ENCODE measurements at places on chromosomes 3 and 15.

GRCh38 chr3:44329946-44330345 lies 8.6 kb upstream of the TCAIM start:
- DNase-seq, result no peak

- no peak for DNase-seq
These were observed 75.0 kb downstream of the MAGEF1 start for GRCh38 chr3:184636741-184637316.

GRCh38 chr3:188113756-188114155 lies 40.2 kb upstream of the LPP start:
- no peak for DNase-seq

- no peak for DNase-seq
These were observed 62.6 kb upstream of the ETV5 start for GRCh38 chr3:186171521-186171920.

- DNase-seq, result no peak
These were observed 24.9 kb upstream of the FAH start for GRCh38 chr15:80127911-80128310.

- no peak for DNase-seq
These were observed 66.5 kb downstream of the MDFIC2 start for GRCh38 chr3:70245746-70246525.

DNA sequence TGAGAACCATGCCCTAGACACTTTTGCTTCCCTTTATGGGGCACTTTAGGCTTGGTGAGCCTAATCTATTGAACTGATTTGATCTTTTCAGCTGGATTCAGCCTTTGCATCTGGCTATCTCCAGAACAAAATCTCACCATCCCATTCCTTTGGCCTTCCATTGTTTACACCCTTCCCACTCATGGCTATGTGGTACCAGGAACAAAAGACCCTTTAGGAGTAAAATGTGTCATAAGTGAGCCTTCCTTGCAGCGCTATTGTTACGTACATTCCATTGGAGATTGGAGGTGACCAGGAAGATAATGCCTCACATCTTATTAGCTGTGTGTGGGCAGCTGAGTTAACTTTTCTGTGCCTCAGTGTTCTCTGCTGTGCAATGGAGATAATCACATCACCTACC lies 188.4 kb downstream of the SATB1 start:
- DNase-seq, result no peak

GRCh38 chr3:113211330-113212149 lies at the start of gene BOC:
TSS of gene BOC (plus strand) at chr3:113211557. CDS start at chr3:113249803, 38,246 bp downstream.
- peak; percentile 82 for DNase-seq

- DNase-seq, result no peak
These were observed 53.8 kb upstream of the CPB1 start for GRCh38 chr3:148773805-148774204.

DNA sequence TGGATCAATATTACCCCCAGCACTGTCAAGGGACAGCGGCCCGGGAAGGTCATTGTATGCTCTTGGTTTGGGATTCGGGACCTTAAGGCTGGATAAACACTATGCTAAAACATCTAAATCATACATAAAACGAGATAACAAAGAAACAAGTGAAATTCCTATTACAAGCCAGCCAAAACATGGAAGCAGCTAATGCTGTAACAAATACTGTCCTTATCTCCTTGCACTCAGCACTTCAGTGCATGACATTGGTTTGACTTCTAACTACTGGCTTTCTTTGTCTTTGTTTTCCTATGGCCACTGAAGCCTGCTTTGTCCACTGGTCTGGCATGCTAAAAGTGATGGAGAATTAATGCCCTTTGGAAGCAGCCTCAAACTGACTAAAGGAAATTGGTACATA lies 516.4 kb upstream of the DPH6 start:
- DNase-seq, result no peak

GRCh38 chr15:80496096-80496495 lies 91.9 kb downstream of the ARNT2 start:
- no peak for DNase-seq

DNA sequence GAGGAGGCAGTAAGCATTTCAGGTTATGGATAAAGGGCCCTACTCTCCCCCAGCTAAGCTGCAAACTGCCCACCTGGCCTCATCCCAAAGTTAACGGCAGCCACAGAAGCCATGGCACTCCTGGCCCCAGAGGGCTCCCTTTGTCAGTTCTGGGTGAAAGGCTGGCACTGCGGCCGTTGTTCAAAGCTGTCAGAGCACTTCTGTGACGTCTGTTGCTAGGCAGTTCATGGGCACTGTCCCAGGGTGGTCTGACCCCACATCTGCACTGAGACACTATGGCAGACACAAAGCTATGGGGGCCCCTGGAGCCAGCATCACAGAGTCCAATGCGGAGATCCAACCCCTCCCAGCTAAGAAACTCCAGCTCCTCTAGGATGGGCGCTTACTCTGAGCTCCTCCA lies 30.0 kb downstream of the TLE3 start:
- DNase-seq, result no peak

GRCh38 chr3:41710646-41711388 lies 251.1 kb downstream of the ULK4 start:
- no peak for DNase-seq

GRCh38 chr15:95266451-95267061 lies 1035.2 kb downstream of the MCTP2 start:
- no peak for DNase-seq

DNA sequence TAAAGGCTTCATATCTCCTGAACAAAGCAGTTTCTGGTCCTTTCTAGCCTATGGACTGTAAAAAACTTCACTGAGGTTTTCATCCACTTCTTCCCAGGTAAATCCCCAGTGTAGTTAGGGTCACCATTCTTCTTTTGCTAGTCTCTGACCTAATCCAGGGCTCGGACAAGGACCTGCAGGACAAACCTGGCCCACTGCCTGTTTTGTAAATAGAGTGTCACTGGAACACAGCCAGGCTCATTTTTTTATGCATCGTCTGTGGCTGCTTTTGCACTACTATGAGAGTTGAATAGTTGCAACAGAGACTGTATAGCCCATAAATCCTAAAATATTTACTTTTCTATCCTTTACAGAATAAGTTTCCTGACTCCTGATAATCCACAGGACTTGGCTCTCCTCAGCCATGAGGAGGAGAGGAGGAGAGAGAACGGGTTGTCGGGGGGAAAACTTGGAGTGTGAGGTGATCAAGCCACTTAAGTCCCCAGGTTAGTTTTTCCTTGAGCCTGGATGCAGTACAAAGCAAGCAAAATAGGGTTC lies 29.0 kb downstream of the CCR3 start:
- no peak for DNase-seq

GRCh38 chr15:64930019-64930652 lies 18.4 kb downstream of the ANKDD1A start:
- no peak for DNase-seq

GRCh38 chr15:29819979-29820378 lies 2.3 kb downstream of the TJP1 start:
- no peak for DNase-seq

GRCh38 chr15:78063970-78064385 lies 13.5 kb downstream of the TBC1D2B start:
- DNase-seq, result no peak

DNA sequence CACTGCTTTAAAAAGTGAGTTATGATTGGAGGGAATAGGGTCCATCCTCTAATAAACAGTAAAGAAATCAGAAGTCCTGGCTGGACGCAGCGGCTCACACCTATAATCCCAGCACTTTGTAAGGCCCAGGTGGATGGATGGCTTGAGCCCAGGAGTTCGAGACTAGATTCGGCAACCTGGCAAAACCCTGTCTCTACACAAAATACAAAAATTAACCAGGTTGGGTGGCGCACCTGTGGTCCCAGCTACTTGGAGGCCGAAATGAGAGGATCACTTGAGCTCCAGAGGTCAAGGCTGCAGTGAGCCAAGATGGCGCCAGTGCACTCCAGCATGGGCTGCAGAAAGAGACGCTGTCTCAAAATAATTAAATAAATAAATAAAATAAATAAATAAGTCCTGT lies 171.2 kb downstream of the POTEB3 start:
- DNase-seq, result no peak

GRCh38 chr3:120369037-120369467 lies 19.9 kb upstream of the LRRC58 start:
- DNase-seq, result no peak

DNA sequence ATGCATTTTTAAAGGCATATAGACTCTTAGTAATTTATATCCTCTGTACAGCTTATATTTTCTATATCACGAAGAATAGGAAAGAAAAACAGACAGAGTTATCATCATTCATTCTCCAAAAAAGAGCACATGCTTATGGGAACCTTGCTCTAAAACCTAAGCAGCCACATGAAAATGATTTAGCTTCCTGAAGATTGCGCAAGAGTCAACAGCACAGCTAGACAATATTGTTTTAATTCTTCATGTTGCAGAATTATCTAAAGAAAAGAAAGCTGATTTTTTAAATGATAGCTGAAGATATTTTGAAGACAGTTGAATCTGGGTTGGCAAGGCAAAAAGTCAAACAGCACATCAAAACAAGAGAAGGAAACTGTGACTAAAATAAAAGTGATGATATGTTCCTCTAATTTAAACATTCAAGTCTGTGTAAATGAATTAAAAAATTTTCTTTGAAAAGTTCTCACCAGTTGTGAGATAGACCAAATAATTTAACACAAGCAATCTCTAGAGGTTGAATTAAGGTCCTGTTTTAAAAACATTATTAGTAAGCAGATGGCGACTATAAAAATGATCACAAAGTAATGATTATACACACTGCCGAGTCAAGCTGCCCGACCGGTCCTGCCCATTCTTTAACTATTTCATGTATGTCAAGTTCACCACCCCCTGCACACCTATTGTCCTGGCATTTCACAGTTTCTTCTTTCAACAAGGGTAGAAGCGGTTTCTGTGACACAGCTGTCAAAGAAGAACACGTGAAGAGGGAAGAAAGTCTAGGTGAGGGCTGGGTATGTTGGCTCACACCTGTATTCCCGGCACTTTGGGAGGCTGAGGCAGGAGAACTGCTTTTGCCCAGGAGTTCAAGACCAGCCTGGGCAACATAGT lies 74.2 kb upstream of the BHLHE40 start:
- no peak for DNase-seq

- DNase-seq, result no peak
These were observed 40.2 kb downstream of the TRANK1 start for GRCh38 chr3:36904641-36905040.

GRCh38 chr3:30356866-30357753 lies 249.3 kb upstream of the TGFBR2 start:
- no peak for DNase-seq

- DNase-seq, result no peak
These were observed 17.4 kb downstream of the HEMK1 start for GRCh38 chr3:50586763-50587070.

DNA sequence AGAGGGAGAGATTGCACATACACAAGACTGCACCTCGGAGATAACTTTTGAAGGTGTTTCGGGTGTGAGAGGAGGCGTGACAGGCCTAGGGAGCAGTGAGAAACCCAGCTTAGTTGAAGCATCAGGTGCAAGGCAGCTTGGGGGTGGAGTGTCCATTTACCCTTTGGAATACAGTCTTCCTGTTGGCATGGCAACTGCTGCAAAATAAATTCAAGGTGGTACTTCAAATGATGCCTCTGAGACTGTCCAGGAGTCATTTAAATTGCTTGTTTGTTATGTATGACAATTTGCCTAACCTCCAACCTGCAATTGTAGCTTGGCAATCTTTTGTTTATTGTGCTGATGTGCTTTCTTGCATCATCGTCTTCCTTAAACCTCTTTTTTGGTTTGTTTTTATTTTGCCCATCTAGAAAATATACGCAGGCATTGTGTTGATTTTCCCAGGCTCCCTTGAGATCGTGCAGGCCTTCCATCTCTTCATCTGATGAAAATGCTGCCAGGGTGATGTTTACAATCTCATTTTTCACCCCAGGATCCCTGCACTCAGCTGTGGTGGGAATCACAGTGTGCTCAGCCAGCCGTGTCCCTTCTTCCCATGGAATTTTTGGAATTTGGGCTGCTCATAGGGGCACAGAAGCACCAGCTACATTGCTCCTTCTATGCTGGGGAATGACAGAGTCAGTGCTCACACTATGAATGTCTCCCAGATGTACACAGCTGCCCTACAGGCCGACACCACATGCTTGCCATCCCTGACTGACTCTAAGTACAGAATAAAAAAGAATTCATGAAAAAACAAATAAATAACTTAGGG lies 583.1 kb upstream of the CFAP20DC start:
- no peak for DNase-seq

GRCh38 chr15:65792988-65793817 lies 1.1 kb upstream of the DENND4A start:
- no peak for DNase-seq

GRCh38 chr3:188584162-188584529 lies 430.2 kb downstream of the LPP start:
- DNase-seq, result no peak

All from left renal pelvis (tissue), 4 donors.